NCI-H2081 treated with DMSO at 0.1 percent for 48 hours (cell line): ENCODE measurements at places on chromosomes 2 and 18.

DNA sequence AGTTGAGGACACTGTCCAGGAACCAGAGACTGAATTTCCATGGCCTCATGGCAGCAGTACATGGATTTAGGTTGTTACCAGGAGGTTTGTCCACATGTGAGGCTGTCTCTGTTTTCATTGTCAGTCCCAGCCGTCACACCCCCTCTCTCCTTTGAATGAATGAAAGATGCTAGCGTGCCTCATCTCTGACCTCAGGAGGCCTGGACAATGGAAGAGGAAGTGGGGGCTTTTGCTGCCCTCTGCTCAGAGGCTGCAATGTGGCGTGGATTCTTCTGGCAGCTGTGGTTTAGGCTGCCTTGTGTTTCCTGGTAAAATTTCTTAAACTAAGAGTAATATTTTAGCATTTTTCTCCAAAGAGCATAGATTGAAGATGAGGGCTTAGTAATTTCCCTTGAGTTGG, 47.5 kb downstream of the RAB31 start:
- no peak for DNase-seq

GRCh38 chr2:74137651-74138599, 9.8 kb downstream of the BOLA3 start:
- no peak for DNase-seq

- no peak for DNase-seq
Observed at GRCh38 chr2:63484901-63485300, 103.4 kb downstream of the WDPCP start.

DNA sequence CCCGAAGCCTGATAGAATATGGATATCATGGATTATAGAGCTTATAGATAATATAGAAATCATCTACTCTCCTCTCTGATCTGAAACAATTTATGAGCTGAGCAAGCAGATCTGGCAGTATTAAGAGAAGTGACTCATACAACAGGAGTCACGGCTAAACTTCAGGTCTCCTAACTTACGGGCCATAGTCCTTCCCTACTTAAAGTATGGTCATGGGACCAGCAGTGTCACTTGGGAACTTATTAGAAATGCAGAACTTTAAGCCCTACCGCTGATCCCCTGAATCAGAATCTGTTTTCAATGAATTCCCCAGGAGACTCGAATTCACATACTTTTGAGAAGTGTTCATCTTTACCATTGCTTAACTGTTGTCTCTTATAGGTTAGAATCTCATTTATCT, 195.7 kb upstream of the FANCL start:
- DNase-seq, result no peak

DNA sequence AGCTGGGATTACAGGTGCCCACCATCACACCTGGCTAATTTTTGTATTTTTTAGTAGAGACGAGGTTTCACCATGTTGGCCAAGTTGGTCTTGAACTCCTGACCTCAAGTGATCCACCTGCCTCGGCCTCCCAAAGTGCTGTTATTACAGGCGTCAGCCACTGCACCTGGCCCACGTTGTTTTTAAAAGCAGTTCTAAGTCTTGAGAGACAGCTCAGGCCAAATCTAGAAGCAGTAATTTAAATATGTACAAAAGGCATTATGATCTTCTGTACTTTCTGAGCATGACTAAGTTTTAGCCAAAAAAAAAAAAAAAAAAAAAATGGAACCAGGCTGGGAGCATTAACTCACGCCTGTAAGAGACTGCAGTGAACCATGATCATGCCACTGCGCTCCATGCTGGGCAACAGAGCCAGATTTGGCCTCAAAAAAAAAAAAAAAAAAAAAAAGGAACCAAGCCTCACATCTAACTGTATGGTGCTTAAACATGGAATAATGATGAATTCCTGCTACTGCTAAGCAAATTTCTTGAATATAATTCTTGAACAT, 4.0 kb downstream of the ABHD3 start:
- no peak for DNase-seq

- DNase-seq, result no peak
Observed at GRCh38 chr2:8176887-8177286, 505.0 kb upstream of the ID2 start.
